ENCODE measurements at places on chromosomes 1 and 21.
A peak's percentile ranks its signal among the peaks of the same experiment; 100 is the strongest.

DNA sequence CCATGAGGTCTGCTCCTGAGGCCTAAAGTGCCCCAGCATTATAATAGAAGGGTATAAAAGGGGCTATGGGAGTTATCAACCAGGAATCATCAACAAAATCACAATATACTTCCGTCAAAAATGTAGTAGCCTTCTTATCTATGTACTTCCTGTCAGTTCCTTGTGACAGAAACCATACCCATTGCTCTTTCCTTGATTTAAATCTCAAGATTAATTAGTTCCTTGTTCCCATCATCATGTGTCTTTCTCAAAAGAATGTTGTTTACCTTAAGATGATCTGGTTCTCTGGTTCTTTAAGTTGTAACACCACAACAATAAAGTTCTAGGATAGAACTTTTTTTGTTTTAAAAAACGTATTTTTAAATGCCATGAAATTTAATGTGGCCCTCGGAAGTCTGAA lies 833.3 kb downstream of the LTN1 start:
- no peak for DNase-seq

- DNase-seq, result no peak
Measured at GRCh38 chr21:37758982-37759381, 157.3 kb downstream of the KCNJ6 start.

DNA sequence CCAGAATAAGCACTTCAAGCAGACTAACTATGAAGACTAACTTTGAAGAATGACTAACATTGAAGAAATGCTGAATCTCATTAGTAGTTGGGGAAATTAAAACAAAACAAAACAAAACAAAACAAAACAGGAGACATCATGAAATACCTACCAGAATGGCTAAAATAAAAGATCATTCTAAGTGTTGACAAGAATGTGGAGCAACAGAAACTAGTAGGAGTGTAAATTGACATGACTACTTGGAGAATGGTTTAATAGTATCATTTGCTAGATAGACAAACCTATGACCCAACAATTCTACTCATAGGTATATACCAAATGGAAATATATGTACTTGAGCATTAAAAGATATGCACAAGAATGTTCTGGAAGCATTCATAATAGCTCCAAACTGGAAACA lies 18.9 kb upstream of the ZFP69B start:
- DNase-seq, result no peak

DNA sequence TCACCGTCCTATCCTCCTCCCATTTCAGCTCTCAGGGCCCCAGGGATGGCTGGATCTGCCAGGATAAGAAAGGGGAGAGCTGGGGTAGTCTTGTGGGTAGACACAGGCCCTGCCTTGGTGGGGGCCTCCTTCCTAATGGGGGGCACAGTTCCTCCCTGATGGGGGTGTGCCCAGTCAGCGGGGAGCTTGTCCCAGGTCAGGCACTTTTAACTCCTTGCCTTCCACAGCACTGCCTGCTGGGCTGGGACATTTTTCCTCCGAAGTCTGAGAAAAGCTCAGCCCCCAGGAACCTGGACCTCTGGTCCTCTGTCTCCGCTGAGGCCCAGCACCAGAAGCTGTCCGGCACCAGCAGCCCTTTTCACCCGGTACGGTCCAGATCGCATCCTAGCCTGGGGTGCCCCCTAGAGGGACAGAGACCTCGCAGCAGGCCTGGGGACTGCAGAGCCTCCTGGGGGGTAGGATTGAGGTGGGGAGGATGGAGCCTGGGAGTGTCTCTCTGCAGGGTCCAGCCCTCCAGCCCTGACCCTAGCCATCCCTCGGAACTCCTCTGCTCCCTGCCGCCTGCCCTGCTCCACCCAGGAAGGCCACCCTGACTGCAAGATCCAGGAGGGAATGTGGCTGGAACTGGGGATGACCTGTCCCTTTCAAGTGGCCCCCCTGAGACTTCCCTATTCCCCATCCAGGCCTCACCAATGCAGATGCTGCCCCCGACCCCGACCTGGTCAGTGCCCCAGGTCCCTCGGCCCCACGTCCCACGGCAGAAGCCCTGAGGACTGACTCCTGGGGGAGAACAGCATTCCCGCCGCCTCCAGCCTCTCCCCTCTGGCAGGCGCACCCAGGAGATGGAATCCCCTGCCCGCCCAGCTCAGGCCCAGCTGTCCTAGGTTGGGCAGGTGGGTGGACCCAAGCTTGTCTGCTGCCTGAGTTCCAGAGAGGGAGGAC lies 12.0 kb downstream of the MIIP start:
- no peak for DNase-seq

DNA sequence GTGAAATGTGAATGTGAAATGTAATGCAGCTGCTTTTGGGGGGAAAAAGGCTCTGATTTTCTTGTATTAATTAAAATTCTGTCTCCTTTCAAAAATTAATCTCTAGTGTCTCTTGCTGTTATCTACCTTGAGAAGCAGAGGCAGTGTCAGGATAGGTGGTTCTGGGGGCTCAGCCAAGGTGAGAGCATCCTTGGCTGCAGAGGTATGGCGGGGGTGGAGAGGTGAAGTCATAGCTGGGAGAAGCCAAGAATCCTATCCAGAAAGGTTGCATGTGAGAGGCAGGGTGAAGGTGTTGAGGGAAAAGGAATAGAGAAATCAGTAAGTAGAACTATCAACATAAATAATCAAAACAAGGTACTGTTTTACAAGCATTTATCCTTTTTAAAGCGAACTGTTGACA lies 181.2 kb downstream of the CACNA1E start:
- no peak for DNase-seq

DNA sequence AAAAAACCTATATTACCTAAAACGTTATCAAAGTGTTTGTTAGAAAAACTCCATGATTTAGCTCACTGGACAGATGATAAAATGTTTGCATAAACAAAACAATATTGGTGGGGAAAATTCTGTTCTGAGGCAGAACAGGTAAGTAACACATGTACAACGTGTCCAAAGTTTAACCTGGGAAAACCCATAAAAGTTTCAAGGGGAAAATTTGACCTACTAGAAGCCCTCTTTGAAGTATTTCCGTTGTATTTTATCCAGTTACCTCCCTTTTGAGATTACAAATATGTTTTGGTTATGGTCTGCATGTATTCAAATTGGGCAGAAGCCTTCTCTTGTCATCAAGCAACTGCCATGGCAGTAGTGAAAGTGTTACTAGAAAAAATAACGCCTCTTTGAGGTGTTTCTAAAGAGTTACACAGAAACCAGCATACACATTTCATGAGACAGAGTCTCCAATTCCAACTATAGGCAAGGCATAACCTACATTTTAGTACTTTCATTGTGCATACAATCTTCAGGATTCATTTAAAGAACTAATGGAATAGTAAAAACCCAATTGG lies 58.0 kb upstream of the PDC start:
- DNase-seq, result no peak

GRCh38 chr1:170214117-170215032 lies 68.6 kb downstream of the NTMT2 start:
- DNase-seq, result no peak

- no peak for DNase-seq
Measured at GRCh38 chr1:174775621-174776020, 224.1 kb upstream of the CACYBP start.

GRCh38 chr1:183600136-183600535 lies 9.9 kb upstream of the NCF2 start:
- no peak for DNase-seq

- no peak for DNase-seq
Measured at GRCh38 chr1:117654493-117655219, 48.8 kb downstream of the TENT5C start.

GRCh38 chr1:54384918-54385726 lies 21.1 kb downstream of the SSBP3 start:
- DNase-seq, result no peak

DNA sequence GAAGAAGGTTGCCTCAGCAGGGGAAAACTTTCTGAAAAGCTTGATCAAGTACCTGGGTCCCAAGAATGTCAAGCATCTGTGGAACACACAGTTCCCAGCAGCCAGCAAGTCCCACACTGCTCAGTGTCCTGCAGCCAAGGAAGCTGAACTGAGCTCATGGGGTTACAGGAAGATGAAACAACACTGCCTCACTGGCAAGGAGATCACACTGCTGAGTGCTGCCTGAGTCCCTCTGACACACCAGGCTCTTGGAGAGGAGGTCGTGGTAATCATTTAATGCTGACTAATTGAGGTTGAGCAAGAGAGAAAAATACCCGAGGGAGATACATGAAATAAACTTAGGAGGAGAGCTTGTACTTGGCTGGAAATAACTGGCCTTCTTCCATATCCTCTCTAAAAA lies 75.2 kb downstream of the MPZL1 start:
- peak; percentile 29 for DNase-seq

DNA sequence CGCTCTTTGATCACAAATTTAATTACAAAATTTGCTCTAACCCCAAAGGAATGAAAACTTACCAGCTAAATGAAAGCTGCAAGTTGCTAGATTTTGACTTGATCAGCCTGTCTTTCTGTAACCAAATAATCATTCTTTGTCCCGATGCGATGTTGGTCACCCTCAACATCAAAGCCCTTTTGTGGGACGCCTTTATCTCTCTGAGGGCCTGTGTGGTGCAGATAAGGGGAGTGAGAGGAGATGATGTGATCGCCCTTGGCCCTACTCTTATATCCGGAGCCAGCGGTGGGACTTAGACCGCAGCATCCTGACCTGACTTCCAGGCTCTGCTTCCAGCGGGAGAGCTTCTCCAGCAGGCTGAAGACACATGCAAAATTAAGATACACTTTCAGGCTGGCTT lies 19.3 kb upstream of the UMODL1 start:
- no peak for DNase-seq

GRCh38 chr1:8889925-8890785 lies 11.7 kb upstream of the ENO1 start:
- DNase-seq, result peak; percentile 88

DNA sequence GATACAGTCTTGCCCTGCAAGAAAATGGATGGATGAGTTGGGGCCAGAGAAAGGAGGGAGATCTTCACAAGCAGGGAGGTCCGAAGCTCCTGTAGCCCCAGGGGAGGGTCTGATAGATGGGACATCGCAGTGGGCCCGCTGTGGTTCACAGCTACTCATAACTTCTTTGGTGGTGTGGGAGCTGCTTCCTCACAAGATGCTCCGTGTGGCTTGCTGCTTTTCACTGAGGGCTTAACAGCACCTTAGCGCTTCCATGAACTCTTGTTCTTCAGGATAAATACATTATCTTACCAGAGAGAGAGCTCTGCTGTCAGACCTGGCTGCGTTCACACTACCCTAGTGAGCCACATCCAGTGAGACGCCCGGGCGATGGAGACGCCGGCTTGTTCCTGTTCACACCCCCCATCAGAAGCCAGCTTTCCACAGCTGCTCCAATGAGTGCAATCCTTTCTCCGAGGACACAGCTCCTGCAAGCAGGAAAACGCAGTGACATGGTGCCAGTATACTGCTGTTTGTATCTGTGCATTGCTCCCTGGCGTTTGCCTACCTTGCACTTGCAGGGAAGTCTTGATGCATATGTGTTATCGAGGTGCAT lies 599.8 kb downstream of the AJAP1 start:
- DNase-seq, result no peak

GRCh38 chr1:44537956-44538355 lies 132.9 kb downstream of the RNF220 start:
- DNase-seq, result no peak

- peak; percentile 87 for DNase-seq
Measured at GRCh38 chr1:182299728-182300616, 91.6 kb downstream of the GLUL start.

GRCh38 chr1:171852272-171852671 lies 11.0 kb downstream of the DNM3 start:
- no peak for DNase-seq

GRCh38 chr1:242402956-242403355 lies 121.5 kb downstream of the PLD5 start:
- DNase-seq, result no peak

DNA sequence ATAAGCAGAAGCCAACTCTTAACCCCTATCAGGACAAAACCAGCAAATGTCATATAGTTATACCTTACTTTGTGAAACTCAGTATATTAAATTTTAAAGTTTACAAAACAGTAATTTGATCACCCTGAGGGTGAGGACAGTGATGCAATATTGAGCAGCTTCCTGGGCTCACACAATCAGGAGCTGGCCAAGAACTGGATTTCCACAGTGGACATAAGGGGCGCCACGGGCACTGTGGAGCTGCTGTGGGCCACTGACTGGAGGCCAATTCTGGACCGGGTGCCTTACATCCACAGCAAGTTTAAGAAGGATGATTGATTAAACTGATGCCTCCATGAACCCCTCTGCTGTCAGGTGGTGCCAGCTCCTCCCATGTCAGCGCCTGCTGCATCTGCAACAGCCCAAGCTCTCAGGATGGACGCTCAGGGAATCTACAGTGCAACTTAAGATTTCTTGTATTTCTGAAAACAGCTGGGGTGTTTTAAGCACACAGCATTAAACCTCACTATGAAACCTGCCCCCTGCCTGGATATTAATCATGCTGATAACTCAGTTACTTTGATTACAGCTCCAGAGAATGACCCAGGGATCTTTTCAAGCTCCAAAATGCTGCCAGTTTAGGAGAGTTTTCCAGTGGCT lies 55.9 kb downstream of the TOR3A start:
- DNase-seq, result no peak

Data from globus pallidus (tissue), 1 donor.